GM12878 (cell line): ENCODE measurements at places on chromosomes 11 and 22. TPM values are rescaled to one million over a fixed set of nuclear protein-coding genes. Genes with fewer than 3 reads are reported as not detected.

DNA sequence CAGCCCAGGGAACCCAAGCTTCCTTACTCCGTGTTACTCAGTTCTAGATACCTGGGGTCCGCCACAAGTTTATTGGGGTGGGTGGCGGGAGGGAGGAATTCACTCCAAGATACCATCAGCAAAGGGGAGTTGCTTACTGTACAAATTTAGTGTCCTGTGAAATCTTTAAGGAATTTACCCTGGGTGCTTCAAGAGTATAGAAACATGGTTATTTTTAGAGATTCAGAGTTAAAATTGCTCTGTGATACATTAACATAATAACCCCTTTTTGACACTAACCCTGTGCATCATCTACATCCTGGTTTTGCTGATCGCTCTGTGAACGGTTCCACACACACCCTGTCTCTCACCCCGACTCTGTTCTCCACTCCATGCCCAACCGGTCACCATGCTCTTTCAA lies 18.9 kb upstream of the LYVE1 start:
- no peak for DNase-seq

DNA sequence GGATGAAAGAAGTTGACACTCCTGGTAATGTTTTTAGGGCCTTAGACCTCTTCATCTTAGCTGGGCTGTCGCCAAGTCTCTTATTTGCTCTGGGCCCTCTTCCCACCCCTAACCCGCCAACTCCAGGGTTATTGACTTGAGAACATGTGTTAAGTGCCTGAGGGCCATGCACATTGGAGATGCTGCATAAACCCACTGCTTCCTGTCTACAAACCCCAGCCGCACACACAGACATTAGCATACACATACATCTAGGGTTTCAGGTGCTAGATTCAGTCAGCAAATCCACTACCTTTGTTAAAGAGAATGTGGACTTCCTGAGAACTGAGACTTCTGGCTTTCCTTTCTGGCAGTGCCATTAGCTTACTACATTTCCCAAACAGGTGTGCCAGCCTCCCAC lies 817 bp downstream of the PANX3 start:
- no peak for DNase-seq

GRCh38 chr22:48416396-48417224 lies 1411.1 kb downstream of the BRD1 start:
- DNase-seq = no peak

- DNase-seq = no peak
Observed at GRCh38 chr11:19511413-19512183, 201.0 kb upstream of the NAV2 start.

GRCh38 chr11:94193288-94193687 lies 64.6 kb downstream of the PANX1 start:
- DNase-seq = no peak

DNA sequence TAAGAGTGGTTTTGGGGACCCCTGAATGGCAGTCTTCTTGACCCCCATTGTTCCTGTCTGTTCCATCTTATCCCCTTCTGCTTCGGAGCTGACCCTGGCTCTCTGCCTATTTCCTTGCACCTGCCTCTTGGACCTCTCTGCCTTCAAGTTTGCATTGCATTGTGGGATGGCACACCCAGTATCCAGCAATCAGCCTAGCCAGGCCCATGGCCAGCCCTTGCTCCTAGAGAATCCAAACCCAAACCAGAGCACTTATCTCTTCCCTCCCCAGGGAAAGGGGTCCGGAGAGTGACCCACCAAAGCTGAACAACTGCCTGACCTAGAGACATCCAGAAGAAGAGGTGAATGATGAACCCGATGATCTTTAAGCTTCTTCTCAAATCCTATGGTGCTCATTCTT lies 607.3 kb upstream of the CADM1 start:
- DNase-seq = no peak

DNA sequence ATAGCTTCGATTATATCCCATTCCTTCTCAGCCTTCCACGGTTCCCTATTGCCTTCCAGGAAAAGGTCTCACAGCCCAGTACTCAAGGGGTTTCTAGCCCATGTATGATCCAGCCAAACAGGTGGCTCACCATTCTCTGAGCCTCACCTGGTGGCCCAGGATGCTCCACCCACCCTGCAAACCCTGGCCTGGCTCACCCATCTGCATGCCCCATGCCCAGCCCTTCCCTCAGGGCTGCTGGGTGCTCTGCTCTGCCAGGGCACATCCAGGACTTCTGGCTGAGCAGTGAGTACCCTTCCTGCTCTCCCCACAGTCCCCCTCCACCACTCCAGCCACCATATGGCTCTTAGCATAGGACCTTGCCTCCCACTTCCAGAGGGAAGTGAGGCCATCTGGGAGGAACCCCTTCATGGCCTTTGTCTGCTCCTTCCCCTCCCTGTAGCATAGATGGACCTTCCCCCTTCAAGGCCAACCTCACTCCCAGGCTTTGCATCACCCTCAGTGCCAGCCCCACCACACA lies 5.8 kb upstream of the RCOR2 start:
- no peak for DNase-seq

GRCh38 chr11:578276-579035 lies 2.2 kb downstream of the PHRF1 start:
- no peak for DNase-seq

GRCh38 chr22:23000657-23001347 lies 69.5 kb upstream of the GNAZ start:
- DNase-seq = no peak

GRCh38 chr11:8233691-8234424 lies 29.8 kb downstream of the LMO1 start:
- DNase-seq = no peak

GRCh38 chr22:24935771-24936483 lies 10.6 kb downstream of the LHFPL7 start:
- DNase-seq = no peak

VPREB3 gene
- total RNA-seq = 24.1 and 25.7 TPM in 2 replicates

- no peak for DNase-seq
Observed at GRCh38 chr22:23078462-23078787, 8.1 kb downstream of the GNAZ start.

GRCh38 chr11:125393331-125393730 lies 102.7 kb downstream of the FEZ1 start:
- no peak for DNase-seq
